ENCODE measurements at places on chromosomes 2 and 18.

- DNase-seq = no peak
These were observed 35.4 kb downstream of the FBXO11 start for GRCh38 chr2:47870641-47871540.

GRCh38 chr2:151476287-151476686 lies 66.6 kb downstream of the RIF1 start:
- no peak for DNase-seq

- no peak for DNase-seq
These were observed 307.3 kb upstream of the CNTNAP5 start for GRCh38 chr2:123717636-123718334.

DNA sequence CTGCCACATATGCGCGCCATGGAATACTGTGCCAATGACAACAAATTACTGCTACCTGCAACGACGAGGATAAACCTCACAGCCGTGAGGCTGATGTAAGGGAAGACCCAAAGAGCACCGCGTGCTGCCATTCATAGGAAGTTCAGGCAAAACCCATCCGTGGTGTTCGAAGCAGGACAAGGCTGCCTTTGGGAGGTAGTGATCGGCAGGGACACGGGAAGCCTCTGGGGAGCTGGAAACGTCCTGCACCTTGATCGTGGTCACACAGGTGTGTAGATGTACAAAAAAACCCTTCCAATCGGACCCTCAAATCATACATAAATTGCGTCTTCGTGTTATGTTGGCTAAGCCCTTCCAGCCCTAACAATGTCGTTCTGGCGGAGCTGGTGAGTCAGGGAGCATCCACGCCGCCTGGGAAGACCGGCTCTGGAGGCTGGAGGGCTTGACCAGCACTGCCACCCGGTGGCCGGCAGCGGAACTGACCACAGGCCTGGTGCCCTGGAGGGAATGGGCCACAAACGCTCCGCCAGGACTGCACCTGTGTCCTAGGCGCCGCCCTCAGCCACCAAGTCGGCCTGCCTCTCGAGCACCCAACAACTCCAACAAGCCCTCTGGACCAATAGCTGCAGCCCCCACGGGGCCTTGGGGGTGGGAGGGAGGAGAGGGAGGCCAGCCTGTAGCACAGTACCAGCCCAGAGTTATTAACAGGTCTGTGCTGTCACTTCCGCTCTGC lies 4.1 kb upstream of the NEURL3 start:
- DNase-seq = peak; percentile 84

DNA sequence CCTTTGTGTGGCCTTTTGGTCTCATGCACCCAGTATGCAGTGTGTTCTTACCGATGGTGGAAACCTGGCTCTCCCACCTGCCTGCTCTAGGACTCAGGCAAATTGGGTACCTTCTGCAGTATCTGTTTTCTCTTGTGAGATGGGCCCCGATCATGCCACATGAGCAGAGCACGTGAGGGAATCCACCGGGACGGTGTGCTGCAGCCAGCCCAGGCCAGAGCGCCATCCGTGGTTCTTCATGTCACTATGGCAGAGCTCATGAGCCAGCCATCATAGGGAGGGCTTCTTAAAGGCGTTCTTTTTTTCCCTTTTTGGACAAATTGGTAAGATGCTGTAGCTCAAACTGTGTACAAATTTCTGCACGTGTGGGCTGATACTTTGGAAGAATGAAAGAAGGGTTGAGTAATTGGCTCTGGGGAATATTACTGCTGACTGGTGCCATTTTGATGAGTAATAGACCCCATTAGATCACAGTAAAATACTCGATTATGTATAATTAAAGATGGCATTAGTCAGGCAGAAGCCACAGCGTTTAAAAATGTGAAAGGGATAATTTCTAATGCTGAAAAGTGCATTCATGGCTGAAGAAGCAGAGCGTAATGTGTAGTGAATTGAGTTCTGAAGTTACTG lies 19.2 kb downstream of the SH3RF3 start:
- no peak for DNase-seq

DNA sequence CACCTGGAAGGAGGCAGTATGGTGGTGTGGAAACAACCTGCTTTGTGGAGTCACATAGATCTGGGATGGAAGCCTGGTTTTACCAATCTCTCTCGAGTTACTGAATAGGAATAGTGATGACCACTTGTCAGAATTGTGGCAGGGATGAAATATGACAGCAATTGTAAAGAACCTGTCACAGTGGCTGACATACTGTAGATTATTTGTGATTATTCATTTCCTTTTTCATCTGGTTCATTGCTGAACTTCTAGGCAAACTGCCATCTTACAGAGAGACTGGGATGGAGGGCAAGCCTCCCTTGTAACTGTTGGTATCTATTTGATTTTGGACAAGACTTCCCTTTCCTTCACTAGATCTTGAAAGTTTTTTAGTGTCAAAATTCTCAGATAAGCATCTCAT lies 42.0 kb downstream of the FMNL2 start:
- DNase-seq = no peak

- DNase-seq = no peak
These were observed 58.4 kb upstream of the GALR1 start for GRCh38 chr18:77191071-77191751.

DNA sequence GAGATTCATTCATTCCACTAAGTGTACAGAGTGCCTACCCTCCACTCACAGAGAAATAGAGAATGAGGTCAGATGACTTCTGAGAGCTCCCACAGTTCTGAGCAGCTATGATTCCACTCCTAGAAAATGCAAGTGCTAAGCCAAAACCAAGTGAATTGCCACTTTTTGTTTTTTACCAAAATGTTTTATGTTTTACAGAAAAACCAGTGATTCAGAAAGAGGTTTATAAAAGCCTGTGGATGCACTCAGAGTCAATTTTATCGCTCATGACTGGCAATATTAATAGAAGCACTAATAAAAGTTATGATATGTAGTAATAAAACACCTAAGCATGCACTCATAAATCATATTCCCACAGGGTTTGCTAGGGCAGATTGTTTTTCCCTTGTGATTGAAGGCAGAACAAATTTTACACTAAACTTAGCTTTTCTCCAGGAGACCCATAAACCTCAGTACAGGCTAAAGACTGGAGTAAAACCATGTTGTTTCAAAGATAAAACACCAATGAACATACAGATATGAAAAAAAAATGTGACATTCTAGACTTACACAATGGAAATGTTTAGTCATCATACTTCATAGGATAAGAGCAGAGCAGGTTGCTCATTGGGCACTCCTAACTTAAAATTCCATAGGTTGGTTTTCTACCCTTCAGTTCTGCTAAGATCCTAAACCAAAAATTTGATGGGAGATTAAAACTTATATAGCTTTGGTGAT lies 67.5 kb downstream of the PDK1 start:
- no peak for DNase-seq

DNA sequence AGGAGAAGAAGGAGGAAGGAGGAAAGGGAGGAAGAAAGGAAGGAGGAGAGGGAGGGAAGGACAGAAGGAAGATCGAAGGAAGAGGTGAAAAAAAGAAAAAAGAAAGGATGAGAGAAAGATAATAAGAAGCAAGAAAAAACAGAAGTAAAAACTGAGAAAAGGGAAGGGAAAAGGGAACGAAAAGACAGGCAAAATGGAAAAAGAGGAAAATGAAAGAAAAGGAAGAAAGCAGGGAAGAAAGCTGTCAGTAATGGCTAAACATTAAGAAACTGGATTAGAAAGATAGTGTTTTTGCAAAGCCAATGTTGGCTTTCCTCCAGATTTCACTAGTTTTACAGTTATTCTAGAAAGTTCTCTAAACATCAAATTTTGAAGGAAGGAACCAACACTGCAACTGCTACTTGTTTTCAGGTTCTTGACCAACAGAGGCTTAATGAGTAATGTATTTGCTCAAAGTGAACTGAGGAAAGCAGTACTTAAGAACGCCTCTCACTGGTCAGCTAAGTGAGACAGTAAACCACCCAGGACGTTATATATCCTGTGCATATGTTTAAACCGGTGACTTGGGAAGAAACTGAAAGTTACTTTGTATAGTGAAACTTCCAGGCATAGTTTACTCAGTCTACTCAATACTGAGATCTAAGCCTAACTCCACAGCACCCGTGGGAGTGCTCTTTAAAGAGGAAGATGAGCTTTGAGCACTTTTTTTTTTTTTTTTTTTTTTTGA lies 286.2 kb upstream of the TRIB2 start:
- DNase-seq = no peak

DNA sequence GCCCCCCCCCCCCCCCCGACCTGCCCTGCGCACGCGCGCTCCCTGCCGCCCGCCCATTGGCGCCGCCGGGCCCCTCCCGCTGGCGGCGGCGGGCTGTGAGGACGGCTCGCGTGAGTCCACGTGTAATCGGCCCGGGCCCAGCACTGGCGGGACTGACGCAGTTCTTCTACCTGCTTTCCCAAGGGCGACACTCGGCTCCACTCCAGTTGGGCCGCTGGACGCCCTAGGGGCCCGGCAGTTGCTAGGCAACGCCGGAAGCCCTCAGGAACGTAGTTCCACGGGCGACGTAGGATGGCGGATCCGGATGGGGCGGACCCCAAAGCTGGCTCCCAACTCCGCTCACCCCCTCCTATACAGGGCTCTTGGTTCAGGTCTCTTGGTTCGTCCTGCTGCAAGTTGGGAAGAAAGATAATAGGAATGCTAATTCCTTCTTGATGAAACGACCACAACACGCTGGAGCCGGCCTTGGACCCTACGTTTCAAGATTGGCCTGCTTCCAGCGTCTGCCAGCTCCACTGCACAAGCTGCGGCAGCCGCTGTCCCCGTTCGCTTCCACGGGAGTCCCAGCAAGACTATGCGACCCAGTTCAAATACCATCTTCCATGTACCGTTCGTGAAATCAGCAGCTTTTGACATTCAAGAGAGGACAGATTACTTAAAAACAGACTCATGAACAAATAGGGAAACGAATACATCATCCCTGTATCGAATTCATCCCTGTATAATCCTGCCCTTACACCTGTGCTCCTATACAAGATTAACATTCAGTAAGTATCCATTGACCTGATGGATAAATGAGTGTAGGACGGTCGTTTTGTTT lies 415 bp upstream of the MCFD2 start:
- peak; percentile 91 for DNase-seq

DNA sequence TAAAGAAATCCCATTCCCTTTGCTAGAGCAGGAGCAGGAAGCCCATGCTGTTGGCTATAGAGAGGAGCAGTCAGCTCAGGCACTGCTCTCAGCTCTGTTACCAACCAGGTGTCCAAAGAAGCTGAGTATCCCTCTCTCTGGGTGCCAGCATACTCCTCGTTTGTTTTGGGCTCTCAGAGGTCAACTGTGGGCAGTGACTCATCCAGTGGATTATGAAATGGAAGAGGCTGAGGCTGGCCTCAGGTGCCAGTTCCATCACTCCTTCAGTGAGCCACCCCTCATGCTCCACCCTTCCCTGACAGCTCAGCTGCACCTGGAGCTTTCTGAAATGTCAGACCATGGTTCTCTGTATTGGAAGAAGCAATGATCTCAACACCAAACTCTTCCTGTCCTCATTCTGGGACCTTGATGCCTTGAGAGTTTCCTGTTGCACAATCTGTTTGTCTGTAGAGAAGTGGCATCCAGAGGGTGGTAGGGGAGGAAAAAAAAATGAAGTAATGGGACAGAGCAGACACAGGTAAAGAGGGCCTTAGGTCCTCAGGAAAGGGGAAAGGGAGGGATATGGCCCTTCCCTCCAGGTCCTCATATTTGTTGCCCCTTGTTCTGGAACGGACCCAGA lies 31.2 kb upstream of the EN1 start:
- DNase-seq = no peak

GRCh38 chr2:14492920-14493503 lies 139.5 kb upstream of the LRATD1 start:
- no peak for DNase-seq

DNA sequence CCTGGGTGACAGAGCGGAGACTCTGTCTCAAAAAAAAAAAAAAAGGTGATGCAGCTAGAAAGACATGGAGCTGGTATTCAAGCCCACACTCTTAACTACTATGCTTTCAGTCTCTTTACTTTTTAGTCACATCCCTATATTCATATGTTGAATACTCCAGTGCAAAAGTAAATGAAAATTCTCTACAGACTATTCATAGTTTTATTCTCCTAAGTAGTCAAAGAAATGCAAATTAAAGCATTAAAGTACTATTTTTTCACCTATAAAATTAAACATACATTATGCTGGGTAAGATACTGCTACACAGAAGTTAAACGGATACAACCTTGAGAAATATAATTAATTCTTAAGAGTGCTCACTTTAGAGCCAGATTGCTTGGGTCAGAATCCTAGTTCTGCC lies 7.6 kb downstream of the CUL3 start:
- DNase-seq = no peak

DNA sequence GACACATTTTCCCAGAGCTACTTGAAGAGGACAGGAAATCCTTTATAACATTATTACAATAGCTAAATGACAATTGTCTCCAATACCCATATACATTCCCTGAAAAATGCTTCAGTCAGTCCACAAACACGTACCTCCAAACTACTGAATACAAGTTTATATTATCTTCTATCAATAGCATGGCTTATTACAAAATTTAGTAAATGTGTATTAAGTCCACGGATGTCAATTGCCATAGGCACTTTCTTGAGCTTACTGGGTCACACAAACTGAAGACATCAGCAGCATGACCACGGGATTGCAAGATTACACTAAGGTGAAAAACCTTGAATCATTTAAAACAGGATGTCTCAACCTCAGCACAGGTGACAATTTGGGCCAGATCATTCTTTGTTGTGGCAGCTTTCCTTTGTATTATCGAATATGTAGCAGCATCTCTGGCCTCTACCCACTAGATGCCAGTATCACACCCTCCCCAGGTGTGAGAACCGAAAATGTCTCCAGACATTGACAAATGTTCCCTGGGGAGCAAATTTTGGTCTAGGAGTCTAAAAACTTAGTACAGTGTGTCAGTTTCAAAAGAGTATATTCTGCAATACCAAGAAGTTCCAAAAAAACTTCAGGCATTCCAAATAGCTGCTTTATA lies 1.4 kb downstream of the MBD2 start:
- DNase-seq = no peak

DNA sequence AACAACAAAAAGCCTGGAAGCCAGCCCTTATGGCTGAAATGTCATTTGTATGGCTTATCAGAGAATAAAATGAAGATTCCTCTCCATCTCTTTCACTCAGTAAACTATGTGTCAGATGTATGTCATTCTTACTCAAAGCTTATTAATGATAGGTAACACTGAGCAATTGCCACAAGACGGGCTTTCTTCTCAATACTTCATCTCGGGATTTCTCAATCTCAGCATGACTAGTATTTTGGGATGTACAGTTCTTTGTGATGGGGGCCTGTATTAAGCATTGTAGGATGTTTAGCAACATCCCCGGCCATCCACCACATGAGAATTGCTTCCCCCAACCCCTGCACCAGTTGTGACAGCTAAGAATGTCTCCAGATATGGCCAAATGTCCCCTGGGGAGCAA lies 80.2 kb downstream of the MREG start:
- DNase-seq = no peak

- DNase-seq = no peak
These were observed 1.7 kb upstream of the MYOM1 start for GRCh38 chr18:3221496-3221895.

- DNase-seq = no peak
These were observed 477.4 kb downstream of the CPS1 start for GRCh38 chr2:211033765-211034164.
